ENCODE measurements at places on chromosomes 1 and 21.

- DNase-seq = no peak
These were observed 3.4 kb upstream of the FTCD start for GRCh38 chr21:46158666-46159300.

DNA sequence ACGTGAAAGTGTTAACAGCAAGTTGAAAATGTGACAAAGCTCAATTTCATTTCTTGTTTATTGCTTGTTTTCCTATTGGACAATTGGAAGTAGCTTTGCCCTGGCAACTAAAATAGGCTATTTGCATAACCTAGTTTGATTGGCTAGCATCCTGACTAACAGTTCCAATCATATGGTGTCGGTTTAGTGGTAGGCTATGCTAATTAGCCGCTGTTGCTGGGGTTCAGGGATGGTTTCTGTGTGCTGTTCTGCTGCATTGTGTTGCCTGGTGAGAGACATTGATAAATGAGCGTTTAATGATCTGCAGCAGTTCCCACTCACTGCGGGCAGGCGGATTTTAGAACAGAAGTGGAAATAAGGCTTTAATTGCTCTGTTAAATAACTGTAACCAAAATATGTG lies 68.5 kb downstream of the DYRK1A start:
- peak; percentile 85 for DNase-seq

- DNase-seq = peak; percentile 32
These were observed 5.7 kb downstream of the TPM3 start for GRCh38 chr1:154186177-154186576.

DNA sequence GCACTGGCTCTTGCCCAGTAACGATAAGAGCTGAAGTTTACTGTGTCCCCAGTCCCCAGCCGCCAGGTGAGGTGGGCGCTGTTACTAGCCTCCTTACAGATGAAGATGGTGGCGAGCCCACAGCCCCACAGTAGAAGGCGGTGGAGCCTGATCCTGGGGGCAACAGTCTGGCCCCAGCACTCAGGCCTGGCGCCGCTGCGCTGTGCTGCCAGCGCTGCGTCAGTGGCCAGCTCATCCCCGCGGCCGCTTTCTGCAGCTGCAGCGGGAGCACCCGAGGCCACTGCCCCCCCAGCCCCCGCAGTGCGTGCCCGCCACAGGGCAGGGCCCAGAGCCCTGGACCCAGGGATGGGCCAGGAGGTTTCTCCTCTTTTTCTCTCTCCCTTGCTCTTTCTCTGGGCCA lies 13.3 kb downstream of the H6PD start:
- DNase-seq = no peak

- peak; percentile 2 for DNase-seq
These were observed 1.7 kb downstream of the TRMT1L start for GRCh38 chr1:185154912-185155513.

DNA sequence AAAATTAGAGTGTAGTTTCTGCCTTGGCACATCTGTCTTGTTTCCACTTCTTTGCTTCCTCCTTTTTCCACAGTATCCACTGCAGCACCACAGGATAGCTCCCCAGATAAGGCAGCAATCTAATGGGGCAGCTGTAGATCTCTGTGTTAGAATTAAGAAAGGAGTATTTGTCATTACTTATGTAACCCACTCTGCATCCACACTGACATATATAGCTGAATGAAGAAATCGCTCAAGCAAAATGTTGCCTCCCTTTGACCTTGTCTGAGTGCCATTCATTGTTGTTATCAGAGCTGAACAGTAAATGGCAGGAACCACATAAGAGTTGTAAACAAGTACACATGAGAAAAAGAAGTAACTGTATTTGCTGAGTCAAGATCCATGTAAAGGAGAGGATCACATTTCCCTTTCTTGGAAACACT lies 45.9 kb upstream of the DPH5 start:
- no peak for DNase-seq

DNA sequence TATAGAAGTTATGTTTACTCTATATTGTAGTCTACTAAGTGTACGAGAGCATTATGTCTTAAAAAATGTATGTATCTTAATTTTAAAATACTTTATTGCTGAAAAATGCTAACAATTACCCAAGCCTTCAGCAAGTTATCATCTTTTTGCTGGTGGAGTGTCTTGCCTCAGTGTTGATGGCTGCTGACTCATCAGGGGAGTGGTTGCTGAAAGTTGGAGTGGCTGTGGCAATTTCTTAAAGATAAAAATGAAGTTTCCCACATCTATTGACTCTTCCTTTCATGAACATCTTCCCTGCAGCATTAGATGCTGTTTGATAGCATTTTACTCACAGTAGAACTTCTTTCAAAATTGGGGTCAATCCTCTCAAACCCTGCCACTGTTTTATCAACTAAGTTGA lies 95.8 kb downstream of the CDC7 start:
- no peak for DNase-seq

DNA sequence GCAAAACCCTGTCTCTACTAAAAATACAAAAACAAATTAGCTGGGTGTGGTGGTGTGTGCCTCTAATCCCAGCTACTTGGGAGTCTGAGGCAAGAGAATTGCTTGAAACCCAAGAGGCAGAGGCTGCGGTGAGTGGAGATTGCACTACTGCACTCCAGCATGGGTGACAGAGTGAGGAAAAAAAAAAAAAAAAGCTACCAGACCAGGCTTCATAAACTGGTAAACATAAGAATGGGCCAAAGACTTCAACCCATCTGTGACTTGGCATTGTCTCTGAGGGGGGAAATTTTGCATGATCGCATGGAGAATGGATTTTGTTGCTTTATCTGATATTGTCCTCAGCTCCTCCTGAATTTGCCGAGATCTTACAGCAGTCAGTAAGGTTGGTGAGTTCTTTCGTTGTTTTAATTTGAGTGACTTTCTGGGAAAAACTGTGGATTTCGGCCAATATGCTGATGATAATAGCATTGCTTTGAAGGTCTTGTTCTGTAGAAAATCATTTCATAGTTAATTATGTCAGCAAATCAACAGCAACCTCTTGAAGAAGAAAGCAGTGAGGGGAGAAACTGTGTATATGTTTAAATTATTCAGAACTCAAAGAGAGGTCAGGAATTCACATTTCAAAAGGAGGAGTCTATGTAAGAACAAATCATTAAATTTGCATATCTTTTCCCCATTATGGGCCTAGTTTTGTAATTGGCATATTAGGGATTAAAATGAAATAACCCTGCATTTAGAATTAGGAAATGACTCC lies 13.1 kb downstream of the FGGY start:
- DNase-seq = no peak

DNA sequence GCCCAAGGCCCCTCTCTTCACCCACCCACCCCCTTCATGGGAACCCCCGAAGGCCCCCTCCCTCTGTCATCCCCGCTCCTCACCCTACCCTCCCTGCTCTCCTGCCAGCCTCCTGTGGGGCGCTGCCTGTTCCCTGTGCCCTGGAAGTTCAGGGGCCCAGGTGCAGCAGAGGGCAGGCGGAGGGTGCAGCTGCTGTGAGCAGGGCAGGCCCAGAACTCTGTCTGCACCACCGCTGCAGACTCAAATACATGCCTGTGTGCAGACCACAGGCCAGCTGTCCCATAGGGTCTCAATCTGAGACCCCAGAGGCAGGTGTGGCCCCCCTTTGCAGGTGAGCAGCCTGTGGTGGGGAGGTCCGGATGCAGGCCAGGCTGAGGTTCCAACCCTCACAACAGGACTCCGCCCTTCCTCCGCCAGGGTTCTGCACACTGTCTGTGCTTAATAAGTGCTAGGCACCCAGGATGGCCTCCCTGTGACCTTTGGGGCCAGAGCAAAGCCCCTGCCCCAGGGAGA lies 62.5 kb downstream of the WNT9A start:
- no peak for DNase-seq

GRCh38 chr1:62325681-62326080 lies 6.4 kb upstream of the KANK4 start:
- no peak for DNase-seq

GRCh38 chr1:42940851-42941639 lies 17.6 kb downstream of the SLC2A1 start:
- no peak for DNase-seq

DNA sequence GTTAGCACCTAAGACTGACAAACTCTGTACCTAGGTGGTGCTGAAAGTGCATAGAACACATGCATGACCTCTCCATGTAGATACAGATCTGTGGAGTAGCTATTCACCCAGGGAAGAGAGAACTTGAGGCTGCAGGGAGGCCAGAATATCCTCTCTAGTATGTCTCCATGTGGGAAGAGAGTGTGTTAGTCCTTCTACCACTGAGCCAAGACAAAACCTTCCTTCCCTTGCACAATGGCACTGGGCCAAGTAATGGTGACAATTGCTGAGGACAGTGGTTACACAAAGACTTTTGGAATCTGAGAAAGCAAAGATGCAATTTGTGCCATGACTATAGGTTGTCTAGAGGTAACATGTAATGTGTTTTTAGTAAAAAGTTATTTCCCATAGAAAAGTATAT lies 52.3 kb downstream of the C1orf198 start:
- DNase-seq = no peak

GRCh38 chr1:214067397-214067796 lies 79.6 kb downstream of the PROX1 start:
- DNase-seq = no peak

DNA sequence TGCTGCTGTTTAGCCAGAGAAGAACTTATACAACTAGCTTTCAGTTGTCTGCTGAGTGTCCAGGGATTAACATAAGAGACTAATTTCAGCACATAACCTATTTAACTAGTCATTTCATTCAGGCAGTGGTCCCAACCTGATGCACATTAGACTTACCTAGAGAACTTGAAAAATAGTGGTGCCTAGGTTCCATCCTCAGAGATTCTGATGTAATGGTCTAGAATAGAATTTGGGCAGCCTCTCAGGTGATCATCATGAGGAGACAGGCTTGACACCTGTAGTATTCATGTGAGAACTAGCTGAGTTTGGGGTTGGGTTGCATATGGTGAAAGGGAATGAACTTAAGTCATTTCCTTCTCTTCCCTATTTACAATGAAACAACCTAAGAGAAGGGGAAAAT lies 24.8 kb downstream of the CNST start:
- DNase-seq = no peak
